Tibial artery (tissue), 4 donors: ENCODE measurements at places on chromosomes 11 and 22.

GRCh38 chr11:66360406-66361073 lies 11.0 kb downstream of the SLC29A2 start:
- DNase-seq, result no peak

DNA sequence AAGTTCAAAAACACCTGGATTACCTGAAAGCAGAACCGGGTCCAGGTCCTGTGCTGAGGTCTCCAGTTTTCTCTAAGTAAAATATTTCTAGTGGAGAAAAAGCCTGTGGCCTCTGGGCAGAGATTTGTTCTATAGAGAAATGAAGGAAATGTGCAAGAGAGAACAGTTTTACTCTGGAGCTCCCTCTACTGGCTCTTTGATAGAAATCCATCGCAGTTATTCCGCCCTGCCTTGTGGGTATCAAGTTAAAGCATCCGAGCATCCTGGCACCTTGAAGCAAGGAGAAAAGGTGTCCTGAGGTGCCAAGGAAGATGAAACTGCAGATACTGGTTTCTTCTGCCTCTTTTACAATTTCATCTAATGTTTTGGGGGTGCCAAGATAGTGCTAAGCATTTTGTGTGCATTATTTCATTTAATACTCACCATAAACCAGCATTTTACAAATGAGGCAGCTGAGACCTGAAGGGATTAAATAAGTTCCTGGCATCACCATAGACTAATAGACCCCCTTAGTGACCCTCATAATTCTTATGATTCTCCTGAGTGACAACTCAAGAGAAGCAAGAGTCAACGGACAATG lies 113.1 kb upstream of the HSD17B12 start:
- no peak for DNase-seq

DNA sequence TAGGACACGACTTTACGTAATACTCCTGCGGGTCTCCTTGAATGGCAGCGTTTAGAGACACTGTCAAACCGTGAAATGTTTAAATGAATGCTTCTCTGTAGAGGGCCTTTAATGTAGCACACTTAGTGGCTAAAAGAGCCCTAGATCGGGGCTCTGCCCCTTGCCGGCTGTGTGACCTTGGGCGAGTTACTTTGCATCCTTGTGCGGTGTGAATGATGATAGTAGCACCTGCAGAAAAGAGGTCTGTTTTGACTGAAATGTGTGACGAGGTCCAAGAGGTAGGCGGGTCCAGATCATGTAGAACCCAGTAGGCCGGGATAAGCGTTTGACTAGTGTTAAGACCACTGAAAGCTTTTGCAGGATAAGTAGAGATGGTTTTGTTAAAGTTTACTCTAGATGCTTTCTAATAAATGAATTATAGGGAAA lies 866 bp downstream of the MED17 start:
- DNase-seq, result no peak

- DNase-seq, result no peak
Observed at GRCh38 chr11:109133159-109133558, 288.8 kb upstream of the C11orf87 start.
